Occipital lobe (tissue), 3 donors: ENCODE measurements at places on chromosomes 7 and 10. TPM values are rescaled to one million over a fixed set of nuclear protein-coding genes. Genes with fewer than 3 reads are reported as not detected.

- DNase-seq = no peak
Measured at GRCh38 chr7:30634193-30634626, 39.5 kb downstream of the GARS1 start.

DNA sequence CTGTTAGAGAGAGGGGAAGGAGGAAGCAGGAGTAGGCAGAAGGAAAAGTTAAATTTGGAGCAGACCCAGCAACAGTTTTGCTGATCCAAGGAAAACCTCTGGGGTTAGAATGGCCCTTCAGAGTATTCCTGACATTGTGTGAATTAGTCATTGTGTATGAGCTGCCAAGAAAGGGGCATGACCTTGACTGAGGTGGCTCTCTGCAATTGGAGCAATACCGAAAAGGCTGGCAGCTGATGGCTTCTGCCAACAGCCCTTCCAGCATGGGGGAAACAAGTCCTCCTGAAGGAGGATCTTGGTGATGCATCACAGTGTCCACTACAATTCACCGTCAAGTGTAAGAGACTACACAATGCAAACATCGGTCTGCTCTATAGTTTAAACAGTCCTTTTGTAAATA is 20.6 kb upstream of the WASL start:
- no peak for DNase-seq

Gene TSPAN15
- total RNA-seq = 3.1 TPM

DNA sequence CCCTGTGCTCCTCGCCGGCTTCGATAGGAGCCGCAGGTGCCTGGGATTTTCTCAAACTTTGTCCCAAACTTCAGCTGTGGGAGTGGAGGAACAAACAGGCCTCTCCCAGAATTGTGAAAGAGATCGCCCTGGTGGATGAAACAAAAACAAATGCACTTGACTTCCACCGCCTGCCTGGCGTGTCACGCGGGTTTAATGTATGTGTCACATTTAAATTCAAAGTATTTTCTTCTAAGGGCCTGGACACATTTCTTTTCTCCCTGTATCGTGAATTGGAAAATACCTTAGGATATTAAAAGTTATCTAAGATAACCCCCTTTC is 694 bp upstream of the WASL start:
- no peak for DNase-seq

DNA sequence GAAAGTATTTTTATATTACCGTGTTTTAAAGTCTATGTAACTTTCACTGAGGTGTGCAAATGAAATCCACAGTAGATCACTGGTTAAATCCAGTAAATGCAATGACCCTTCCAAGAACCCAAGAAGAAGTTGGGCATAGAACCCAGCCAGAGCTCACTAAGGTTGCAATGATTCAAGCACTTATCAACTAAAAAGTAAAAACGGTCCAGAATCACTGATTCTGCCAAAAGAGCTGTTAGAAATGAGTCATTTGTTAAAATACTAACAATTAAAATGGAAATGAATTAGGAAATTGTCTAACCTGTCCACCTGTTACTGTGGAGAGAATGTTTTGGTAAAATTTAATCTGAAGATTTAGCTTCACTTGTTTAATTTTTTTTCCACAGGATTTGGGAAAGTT is 74.4 kb downstream of the ANK3 start:
- no peak for DNase-seq

Gene ACSL5
- 3.0 TPM for total RNA-seq

Gene SMO
- 8.7 TPM for total RNA-seq

DNA sequence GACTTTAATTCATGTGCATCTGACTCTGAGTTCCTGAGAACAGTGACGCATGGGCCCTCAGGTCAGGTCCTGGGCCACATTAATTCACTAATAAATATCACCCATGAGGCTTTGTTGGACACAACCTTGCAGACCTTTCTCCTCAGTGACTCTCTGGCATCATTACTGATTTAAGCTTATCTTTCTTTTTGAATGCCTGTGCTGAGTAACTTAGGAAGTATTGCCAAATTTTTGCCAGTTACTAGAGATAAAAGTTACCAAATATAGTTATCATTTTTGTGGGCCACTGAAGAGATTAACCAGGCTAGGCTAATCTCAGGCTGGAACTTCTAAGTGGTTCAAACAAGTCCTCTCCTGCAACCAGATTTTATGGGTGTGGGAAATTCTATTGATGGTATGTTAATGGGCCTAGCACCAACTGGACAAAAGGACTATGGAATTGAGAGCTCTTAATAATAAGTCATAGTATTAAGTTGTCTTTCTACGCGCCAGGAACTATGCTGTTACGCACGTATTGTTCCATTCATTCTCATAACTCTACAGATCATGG is 28.8 kb upstream of the PRTFDC1 start:
- DNase-seq = no peak

DNA sequence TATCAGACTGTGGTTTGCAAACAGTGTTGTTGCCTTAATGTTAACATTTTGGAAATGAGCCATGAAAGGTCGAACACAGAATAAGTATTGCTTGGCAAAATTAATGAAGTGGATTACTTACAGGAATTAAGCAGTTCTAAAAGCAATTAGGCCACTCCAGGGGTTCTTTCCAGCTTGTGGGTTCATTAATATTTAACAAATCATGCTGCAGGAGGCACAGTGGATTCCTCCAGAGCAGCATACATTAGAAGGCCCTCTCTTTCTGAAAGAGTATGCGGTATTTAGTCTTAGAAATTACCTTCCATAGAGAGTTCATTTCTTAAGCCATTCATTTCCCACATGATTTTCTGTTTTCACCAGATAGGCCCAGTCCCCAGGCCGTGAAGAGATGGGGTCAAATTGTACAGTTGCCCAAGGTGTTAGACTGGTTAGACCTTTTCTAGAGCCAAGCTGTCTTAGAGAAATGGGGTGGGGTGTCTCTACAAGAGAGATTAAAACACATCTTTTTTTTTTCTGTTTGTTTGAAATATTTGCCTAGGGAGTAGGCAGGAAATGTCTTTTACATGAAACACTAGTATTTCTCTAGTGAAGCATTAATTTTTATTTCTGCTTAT is 40.0 kb upstream of the AGR3 start:
- no peak for DNase-seq

DNA sequence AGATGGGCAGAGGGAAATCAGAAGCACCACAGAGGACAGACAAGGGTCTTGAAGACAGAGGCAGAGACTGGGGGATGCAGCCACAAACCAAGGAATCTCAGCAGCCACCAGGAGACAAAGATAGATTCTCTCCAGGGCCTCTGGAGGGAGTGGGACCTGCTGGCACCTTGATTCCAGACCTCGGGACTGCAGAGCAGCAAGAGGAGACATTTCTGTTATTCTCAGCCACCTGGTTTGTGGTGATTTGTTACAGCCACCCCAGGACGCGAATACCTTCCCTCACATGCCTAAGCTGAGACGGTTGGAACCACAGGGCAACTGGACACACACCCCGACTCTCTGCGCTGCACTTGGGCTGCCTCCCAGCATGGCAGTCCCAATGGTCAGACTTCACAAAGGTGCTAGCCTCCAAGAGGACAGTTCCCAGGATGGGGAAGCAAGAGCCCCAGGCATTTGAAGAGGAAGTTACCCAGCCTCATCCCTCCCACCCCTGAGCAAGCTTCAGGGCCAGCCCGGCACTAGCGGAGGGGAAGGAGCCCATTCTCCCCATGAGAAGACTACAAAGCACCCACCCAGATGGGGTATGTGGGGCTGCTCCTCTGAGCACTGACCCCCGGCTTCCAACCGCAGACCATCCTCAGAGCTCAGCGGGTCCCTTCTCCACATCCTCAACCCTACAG is 104.6 kb upstream of the INSIG1 start:
- DNase-seq = no peak

Gene ITIH2
- 8.6 TPM for total RNA-seq

Gene AKR1B15
- not detected for total RNA-seq

DNA sequence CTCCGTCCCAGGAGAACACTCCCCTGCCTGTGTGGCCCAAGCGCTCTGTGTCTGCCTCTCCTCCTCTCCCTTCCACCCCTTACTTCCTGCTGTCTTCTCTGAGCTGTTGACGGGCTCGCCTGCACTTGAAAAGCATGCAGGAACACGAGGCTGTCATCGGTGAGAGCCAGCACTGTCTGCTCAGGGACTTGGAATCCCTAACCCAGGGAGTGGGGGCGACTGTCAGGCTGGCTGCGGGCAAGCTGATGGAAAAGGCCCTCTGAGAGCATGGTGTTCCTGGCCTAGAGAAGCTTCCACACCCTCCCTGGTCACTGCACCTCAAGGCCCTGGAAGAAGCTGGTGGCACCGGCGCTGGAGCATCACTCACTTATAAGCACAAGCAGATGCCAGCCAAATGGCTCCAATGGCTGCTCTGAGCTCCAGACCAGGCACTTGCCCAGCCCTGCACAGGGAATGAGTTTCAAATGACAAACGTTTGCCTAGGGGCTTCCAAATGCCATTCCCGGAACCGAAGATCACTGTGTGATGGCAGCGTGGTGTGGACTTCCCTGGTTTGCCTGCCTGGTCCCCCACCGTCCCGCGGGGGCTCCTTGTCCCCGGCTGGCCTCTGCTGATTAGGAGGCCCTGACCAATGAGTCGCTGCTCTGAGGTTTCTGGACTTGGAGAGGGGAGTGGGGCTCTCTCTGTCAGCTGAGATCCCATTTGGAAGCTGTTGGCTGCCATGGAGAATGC is 56.7 kb upstream of the EBF3 start:
- no peak for DNase-seq

Gene ASZ1
- not detected for total RNA-seq
